ENCODE measurements at places on chromosomes 7 and 10.

- H3K36me3 ChIP-seq, result no peaks in the 10 kb centered on the region
- no peak for DNase-seq
- H3K4me1 ChIP-seq, result no peaks in the 10 kb centered on the region
- no peak overlapping the region for H3K4me3 ChIP-seq
- H3K27ac ChIP-seq, result no peak overlapping the region
Measured at GRCh38 chr10:28320090-28320489, 17.2 kb upstream of the MPP7 start.

- H3K4me1 ChIP-seq, result peaks cover 22% of the 10 kb centered on the region
- no peak for DNase-seq
- H3K36me3 ChIP-seq, result no peaks in the 10 kb centered on the region
- H3K27me3 ChIP-seq, result no peaks in the 10 kb centered on the region
Measured at GRCh38 chr10:92574548-92575261, 812 bp upstream of the IDE start.

DNA sequence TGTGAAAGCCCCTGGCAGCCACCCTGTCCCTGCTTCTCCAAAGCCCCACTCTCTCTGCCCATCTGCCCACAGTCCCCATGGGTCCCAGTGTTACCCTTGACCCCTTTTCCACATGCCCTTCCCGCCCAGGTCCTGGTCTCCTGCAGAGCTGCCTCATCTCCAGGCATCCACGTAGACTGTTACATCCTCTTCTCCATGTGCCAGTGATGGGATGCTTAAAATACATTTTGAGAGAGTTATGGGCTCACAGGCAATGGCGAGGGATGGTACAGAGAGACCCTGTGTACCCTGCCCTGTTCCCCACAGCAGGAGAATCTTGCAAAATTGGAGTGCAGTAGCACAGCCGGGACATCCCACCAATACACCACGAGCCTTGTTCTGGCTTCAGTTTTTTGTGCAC lies 56.8 kb downstream of the GLRX3 start:
- DNase-seq, result no peak
- no peaks in the 10 kb centered on the region for H3K4me1 ChIP-seq
- H3K27me3 ChIP-seq, result no peaks in the 10 kb centered on the region
- H3K36me3 ChIP-seq, result no peaks in the 10 kb centered on the region
- H3K27ac ChIP-seq, result no peak overlapping the region
- no peak overlapping the region for H3K4me3 ChIP-seq

- no peak for DNase-seq
- H3K4me3 ChIP-seq, result no peak overlapping the region
- H3K36me3 ChIP-seq, result peaks cover 3% of the 10 kb centered on the region
- no peak overlapping the region for H3K27ac ChIP-seq
Measured at GRCh38 chr10:121919666-121920065, 8.2 kb downstream of the ATE1 start.

DNA sequence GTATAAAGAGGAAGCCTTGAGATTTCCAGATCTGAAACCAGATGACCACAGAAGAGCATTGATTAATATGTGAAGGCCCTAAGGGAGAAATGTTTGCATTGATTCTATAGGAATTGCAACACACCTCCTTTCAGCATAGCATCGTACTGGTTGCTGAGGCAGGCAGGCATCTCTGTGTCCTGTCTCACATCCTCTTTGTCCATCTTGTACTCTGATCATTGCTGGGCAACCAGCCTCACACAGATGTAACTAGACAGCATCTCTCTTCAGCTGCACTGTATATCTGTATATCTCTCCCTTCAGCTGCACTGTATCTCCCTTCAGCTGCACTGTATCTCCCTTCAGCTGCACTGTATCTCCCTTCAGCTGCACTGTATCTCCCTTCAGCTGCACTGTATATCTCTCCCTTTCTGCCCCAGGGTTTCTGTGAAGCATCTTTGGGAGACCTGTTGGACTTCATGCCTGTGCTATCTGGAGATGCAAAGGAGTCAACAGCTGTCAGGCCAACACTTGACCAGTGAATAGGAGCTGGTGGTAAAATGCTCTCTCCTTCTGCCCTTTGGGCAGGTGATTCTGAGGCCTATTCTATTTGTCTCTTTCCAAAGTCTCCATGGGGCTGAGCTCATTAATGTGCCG lies 40.3 kb downstream of the TMEM178B start:
- no peak for DNase-seq
- H3K27ac ChIP-seq, result no peak overlapping the region
- H3K4me3 ChIP-seq, result no peak overlapping the region
- no peaks in the 10 kb centered on the region for H3K27me3 ChIP-seq

Data from Caco-2 (cell line).